ENCODE measurements at places on chromosomes 7 and 10. TPM values are rescaled to one million over a fixed set of nuclear protein-coding genes. Genes with fewer than 3 reads are reported as not detected.

Gene SLC16A9
- 2.9 TPM for total RNA-seq

Gene CUBN
- total RNA-seq: 6.8 TPM

DNA sequence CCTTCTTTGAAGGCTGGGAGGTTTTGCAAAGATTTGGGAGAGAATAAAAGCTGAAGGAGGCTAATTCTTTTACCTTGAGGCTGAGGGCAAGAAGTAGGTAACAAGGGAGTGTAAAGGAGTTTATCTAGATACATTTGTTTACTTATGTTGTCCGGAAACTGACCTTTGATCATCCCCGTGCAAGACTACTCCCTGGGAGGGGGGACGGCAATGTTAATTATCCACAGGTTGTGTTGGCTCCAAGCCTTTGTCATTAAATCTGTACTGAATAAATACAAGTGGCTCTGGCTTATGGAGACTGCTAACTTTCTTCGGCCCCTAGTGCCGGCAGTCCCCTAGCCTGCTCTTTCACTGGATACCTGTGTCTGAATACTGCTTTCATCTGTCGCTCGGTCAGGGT is 1250.6 kb upstream of the LRRTM3 start:
- H3K36me3 ChIP-seq: no peaks in the 10 kb centered on the region
- no peaks in the 10 kb centered on the region for H3K27me3 ChIP-seq
- no peaks in the 10 kb centered on the region for H3K4me1 ChIP-seq
- no peak overlapping the region for H3K27ac ChIP-seq

DNA sequence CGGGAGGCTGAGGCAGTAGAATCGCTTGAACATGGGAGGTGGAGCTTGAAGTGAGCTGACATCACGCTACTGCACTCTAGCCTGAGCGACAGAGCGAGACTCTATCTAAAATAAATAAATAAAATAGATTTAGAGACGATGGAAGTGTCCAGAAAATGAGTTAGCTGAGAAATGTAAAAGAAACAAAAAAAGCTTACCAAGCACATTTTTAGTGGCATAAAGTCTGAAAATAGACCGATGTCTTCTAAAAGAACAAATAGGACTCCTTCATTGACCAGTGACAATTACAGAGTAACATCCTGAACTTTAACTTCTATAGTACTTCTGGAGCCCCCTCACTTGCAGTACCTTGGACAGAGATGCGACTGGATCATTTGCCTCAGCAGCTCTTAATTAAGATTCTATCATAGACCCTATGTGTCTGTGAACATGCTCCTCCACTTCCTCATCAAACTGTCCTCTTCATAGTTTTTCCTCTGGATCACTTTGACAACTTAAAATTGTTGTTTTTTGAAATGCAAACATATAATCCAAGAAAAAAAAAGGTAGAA is 25.2 kb upstream of the SRPK2 start:
- no peaks in the 10 kb centered on the region for H3K27me3 ChIP-seq
- H3K36me3 ChIP-seq: no peaks in the 10 kb centered on the region
- no peak for DNase-seq
- H3K27ac ChIP-seq: no peak overlapping the region
- H3K4me3 ChIP-seq: no peak overlapping the region

DNA sequence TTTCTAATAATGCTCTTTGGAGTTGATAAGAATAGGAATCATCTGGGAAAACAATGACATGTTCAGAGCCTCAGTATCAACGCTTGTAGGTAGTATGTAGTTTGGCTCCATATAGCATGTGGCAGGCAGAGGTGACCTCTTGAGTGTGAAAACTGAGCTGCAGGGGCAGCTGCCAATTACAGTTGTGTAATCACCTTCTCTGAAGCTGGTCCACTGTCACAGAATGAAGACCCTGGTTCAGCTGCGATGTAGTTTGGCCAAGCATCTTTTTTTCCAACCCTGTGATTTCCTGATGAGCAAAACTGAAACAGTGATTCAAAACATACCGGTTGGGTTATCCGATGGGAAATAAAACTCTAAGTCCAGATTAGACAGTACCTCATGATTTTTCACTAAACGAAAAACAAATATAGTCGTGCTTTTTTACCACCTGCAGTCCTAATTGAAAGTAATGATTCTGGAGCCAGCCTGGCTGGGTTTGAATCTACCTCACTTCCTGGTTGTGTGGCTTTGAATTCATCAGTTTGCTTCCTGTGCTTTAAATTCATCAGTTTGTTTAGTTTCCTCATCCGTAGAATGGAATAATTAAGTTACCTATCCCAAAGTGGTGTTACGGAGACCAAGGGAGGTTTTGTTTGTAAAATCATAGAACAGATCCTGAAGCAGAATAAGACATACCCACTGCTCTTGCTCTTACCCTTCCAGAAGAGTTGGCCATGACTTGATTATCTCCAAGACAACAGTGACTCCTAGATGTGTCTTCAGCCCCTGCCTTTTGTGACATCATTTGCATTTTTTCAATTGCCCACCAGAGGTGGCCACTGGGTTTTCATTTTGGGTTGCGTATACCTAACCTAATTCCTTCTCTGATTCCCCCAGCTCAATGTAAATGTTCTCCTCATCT is 87.4 kb downstream of the CELF2 start:
- H3K4me1 ChIP-seq: no peaks in the 10 kb centered on the region
- no peak for DNase-seq
- H3K27me3 ChIP-seq: no peaks in the 10 kb centered on the region
- H3K36me3 ChIP-seq: no peaks in the 10 kb centered on the region
- H3K27ac ChIP-seq: no peak overlapping the region

Data from ascending aorta (tissue), 2 donors.